Calu3 (cell line): ENCODE measurements at places on chromosomes 1 and 21.
A peak's percentile ranks its signal among the peaks of the same experiment; 100 is the strongest.

DNA sequence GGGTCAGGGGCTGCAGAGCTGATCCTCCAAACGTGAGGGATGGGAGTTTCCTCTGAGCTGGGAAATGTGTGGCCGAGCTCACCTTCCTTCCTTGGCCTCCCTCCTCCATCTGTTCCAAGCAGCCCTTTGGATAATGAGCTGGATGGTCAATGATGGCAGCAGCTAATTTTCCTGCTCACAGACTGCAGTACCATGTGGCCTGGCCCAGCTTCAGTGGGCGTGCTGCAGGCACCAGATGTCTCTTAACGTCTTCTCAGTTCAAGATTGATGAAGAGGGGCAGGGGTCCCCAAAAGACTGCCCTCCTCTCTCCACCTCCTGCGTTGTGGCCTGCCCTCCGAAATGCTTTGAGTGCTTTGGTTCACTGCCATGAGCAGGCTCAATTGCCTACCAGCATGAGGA lies 86.0 kb downstream of the UBIAD1 start:
- no peaks in the 10 kb centered on the region for H3K36me3 ChIP-seq
- no peak overlapping the region for H3K4me3 ChIP-seq
- DNase-seq, result no peak
- H3K27ac ChIP-seq, result no peak overlapping the region
- peaks cover 8% of the 10 kb centered on the region for H3K4me1 ChIP-seq

GRCh38 chr1:112710159-112710558 lies 3.2 kb upstream of the RHOC start:
- H3K27me3 ChIP-seq, result no peaks in the 10 kb centered on the region
- no peak overlapping the region for H3K4me3 ChIP-seq
- no peak overlapping the region for H3K27ac ChIP-seq
- peaks cover 24% of the 10 kb centered on the region for H3K4me1 ChIP-seq
- DNase-seq, result no peak

GRCh38 chr1:20440785-20441200 lies 45.2 kb downstream of the CAMK2N1 start:
- H3K36me3 ChIP-seq, result no peaks in the 10 kb centered on the region
- peak; percentile 64 for DNase-seq
- H3K4me3 ChIP-seq, result no peak overlapping the region
- no peak overlapping the region for H3K27ac ChIP-seq

DNA sequence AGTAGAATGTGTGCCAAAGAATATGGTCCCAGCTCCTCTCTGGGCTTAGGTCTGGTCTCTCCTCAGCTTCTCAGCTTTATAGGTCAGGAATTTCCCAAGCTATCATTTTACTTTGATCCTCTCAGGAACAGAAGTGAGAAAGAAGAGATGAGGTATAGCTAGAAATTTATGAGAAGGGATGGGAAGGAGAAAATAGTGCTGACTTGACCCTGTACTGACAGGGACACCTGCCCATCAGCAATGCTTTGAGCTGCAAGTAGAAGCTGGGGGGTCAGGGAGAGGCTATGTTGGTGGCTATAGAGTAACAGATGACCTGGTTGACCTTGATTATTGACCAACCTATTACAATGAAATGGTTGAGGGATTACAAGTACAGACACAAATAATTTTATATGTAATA lies 75.0 kb downstream of the XCL2 start:
- no peak for DNase-seq
- no peaks in the 10 kb centered on the region for H3K27me3 ChIP-seq
- peaks cover 69% of the 10 kb centered on the region for H3K4me1 ChIP-seq
- H3K4me3 ChIP-seq, result no peak overlapping the region
- no peaks in the 10 kb centered on the region for H3K36me3 ChIP-seq

- H3K4me3 ChIP-seq, result peak overlapping the region; percentile 60
- peaks cover 42% of the 10 kb centered on the region for H3K36me3 ChIP-seq
- H3K27me3 ChIP-seq, result no peaks in the 10 kb centered on the region
- peak; percentile 69 for DNase-seq
- H3K4me1 ChIP-seq, result peaks cover 49% of the 10 kb centered on the region
Observed at GRCh38 chr1:172588296-172589291, 55.6 kb downstream of the SUCO start.

DNA sequence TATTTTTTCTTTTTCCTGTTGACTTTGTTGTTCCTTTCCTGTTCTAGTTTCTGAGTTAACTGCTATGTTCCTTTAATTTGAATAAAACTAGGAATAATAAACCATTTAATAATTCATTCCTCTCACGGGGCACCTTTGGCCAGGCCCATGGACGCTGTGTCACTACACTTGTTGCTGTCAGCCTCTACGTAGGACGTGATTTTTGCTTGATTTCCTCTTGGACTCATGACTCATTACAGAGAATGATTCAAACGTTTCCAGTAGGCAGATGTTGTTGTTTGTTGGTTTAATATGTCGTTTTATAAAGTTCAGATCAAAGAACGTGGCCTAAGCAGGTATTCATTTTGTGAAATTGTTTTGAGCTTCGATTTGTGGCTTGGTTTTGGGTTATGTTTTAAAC lies 9.1 kb upstream of the SLC19A1 start:
- peaks cover 16% of the 10 kb centered on the region for H3K27me3 ChIP-seq
- peaks cover 10% of the 10 kb centered on the region for H3K4me1 ChIP-seq
- peaks cover 5% of the 10 kb centered on the region for H3K36me3 ChIP-seq

GRCh38 chr1:12640237-12640957 lies 3.5 kb upstream of the AADACL4 start:
- DNase-seq, result no peak
- H3K36me3 ChIP-seq, result no peaks in the 10 kb centered on the region
- H3K4me3 ChIP-seq, result no peak overlapping the region
- H3K27me3 ChIP-seq, result peaks cover 14% of the 10 kb centered on the region
- no peaks in the 10 kb centered on the region for H3K4me1 ChIP-seq

DNA sequence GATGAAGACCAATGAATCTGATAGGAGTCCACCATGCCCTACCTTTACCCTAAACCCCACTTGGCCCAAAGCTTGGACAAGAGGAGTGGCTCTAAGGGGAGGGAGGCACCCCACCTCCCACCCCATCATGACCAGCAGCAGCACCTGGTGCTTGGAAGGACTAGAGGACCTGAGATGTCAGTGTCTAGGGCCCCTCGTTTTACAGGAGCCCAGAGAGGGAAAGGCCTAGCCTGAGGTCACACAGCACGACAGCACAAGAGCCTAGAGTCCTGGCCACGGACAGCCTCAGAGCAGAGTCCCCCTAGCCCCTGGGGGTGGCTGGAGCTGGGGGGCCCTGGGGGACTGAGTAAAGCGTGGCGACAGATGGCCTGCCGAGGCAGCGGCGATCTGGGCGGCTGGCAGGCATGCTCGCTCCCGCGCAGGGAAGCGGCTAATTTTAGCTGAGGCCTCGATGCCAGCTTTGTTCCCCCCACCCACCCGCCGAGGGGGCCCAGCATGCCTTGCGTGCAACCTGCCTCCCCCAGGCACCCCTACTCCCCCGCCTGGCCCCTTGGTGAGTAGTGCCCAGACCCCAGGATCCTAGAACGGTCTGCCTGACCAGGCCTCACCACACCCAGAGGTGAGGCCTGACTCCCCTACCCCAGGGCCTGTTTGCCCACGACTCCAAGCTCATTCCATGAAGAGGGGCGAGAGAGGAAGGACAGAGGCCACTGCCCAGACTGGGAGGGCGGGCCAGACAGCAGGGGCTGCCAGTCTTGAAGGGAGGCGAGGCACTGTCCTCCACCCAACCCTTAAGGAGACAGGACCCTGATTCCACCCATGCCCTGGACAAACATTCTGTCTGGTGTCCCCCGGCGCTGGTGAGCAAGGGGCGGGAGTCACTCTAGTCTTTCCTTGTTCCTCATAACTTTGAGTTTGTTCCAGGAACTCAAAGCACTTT lies 39.0 kb downstream of the AHDC1 start:
- H3K27me3 ChIP-seq, result no peaks in the 10 kb centered on the region
- H3K36me3 ChIP-seq, result peaks cover 9% of the 10 kb centered on the region

GRCh38 chr1:154191990-154192461 lies at the start of gene TPM3:
Gene TPM3, minus strand, starts transcription at chr1:154192100. Its CDS starts 82 bp downstream, at chr1:154192018.
- H3K4me1 ChIP-seq, result peaks cover 4% of the 10 kb centered on the region
- DNase-seq, result no peak
- H3K27me3 ChIP-seq, result peaks cover 55% of the 10 kb centered on the region
- H3K36me3 ChIP-seq, result no peaks in the 10 kb centered on the region
- no peak within 1 kb of the TSS for H3K4me3 ChIP-seq
- no peak within 1 kb of the TSS for H3K27ac ChIP-seq

GRCh38 chr1:33736496-33736895 lies 127.4 kb upstream of the HMGB4 start:
- H3K27me3 ChIP-seq, result peaks cover 31% of the 10 kb centered on the region
- no peak for DNase-seq
- H3K4me1 ChIP-seq, result no peaks in the 10 kb centered on the region
- no peak overlapping the region for H3K27ac ChIP-seq

GRCh38 chr1:63148825-63149645 lies 173.3 kb upstream of the FOXD3 start:
- H3K4me3 ChIP-seq, result no peak overlapping the region
- H3K4me1 ChIP-seq, result no peaks in the 10 kb centered on the region
- DNase-seq, result peak; percentile 63
- H3K27me3 ChIP-seq, result peaks cover 52% of the 10 kb centered on the region

GRCh38 chr1:241308011-241308410 lies 49.0 kb downstream of the RGS7 start:
- no peaks in the 10 kb centered on the region for H3K27me3 ChIP-seq
- no peak for DNase-seq
- no peaks in the 10 kb centered on the region for H3K36me3 ChIP-seq
- H3K27ac ChIP-seq, result no peak overlapping the region

DNA sequence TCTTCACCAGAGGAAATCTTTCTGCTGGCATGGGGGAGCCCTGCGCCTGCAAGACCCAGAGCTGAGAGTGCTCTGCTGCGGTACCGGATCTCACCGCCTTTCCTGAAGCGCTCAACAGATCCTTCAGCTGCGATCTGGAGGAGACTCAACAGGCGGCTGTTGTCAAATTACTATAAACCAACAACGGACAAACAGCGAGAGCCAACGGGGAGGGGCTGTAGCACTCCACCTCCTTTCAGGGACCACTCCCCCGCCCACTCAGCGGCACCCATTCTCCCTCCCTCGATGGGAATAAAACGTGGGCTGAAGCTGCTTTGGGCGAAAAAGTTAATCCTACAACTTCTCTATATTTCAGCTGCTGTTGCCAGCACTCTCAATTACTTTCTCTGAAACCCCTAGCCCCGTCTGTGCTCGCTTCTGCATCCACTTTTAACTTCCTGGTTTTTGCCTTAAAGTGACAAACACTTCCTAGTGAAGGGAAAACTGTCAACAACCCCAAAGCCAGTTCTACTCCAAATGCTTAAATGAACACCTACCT lies at the start of gene FMO5:
TSS of gene FMO5 (minus strand) at position 147 of the 538 bp plus-strand sequence. CDS start 310 bp downstream, outside the sequence.
- peaks cover 13% of the 10 kb centered on the region for H3K36me3 ChIP-seq
- peaks cover 14% of the 10 kb centered on the region for H3K27me3 ChIP-seq
- peak within 1 kb of the TSS; percentile 91 for H3K4me3 ChIP-seq

GRCh38 chr1:26177182-26177684 lies at the start of gene CNKSR1:
Gene CNKSR1, plus strand, starts transcription at chr1:26177491. Its CDS starts 57 bp downstream, at chr1:26177548.
- H3K36me3 ChIP-seq, result peaks cover 19% of the 10 kb centered on the region
- peak within 1 kb of the TSS; percentile 78 for H3K27ac ChIP-seq
- peak; percentile 89 for DNase-seq
- peaks cover 11% of the 10 kb centered on the region for H3K4me1 ChIP-seq
- peak within 1 kb of the TSS; percentile 76 for H3K4me3 ChIP-seq

DNA sequence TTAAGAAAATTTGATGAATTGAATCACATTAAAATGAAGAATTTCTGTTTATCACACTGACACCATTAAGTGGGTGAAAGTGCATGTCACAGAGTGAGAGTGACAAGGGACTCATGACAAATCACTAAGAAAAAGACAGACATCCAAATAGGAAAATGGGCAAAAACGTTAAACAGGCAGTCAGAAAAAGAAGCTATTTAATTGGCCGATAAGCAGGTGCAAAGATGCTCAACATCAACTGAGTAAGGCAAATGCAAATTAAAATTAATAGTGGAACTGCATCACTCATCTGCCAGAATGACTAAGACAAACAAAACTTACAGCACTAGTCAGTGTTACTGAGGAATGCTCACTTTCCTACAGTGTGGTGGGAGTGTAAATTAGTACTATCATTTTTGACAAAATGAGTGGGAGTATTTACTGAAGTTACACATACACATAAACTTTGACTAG lies 39.2 kb upstream of the RUNX1 start:
- H3K27me3 ChIP-seq, result no peaks in the 10 kb centered on the region
- DNase-seq, result no peak
- no peak overlapping the region for H3K27ac ChIP-seq
- H3K4me3 ChIP-seq, result no peak overlapping the region
- H3K36me3 ChIP-seq, result no peaks in the 10 kb centered on the region

DNA sequence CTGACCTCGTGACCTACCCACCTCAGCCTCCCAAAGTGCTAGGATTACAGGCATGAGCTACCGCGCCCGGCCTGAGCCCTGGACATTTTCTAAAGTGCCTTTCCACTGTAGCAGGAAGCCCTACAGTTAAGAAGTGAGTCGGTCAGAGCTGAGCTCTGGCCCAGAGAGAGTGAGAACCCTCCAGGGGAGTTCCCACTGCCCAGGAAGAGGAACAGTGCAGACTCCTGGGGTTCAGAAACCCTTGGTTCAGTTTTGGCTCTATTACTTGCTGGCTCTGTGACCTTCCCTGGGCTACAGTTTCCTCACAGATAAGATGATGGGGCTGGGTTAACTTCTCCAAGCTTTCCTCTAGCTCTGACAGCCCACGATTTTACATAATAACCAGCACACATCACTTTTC lies 20.9 kb downstream of the SLC9A1 start:
- H3K4me1 ChIP-seq, result peaks cover 10% of the 10 kb centered on the region
- no peak overlapping the region for H3K27ac ChIP-seq
- no peaks in the 10 kb centered on the region for H3K27me3 ChIP-seq
- H3K36me3 ChIP-seq, result no peaks in the 10 kb centered on the region
- H3K4me3 ChIP-seq, result no peak overlapping the region

GRCh38 chr1:85473390-85473789 lies 8.4 kb upstream of the DDAH1 start:
- H3K27me3 ChIP-seq, result no peaks in the 10 kb centered on the region
- no peak overlapping the region for H3K4me3 ChIP-seq
- no peak overlapping the region for H3K27ac ChIP-seq

DNA sequence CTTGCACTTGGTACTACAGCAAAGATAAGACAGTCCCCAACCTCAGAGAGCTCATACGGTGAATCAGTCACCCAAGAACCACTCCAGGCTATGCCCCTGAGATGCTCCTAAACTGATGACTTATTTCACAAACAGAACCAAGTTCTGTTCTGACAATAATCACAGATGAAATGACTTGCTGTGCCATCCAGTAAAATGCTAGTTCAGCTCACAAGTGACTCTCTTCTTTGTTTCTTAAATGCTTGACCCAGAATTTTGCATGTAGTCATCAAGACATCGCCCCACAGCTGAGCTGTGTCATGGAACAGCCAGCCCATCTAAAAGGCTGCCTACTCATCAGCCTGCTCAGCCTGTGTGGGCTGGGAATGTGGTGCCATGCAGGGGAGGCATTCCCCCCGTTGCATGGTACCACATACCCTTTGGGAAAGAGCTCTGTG lies 6.1 kb upstream of the SLC19A2 start:
- H3K4me3 ChIP-seq, result no peak overlapping the region
- peaks cover 14% of the 10 kb centered on the region for H3K36me3 ChIP-seq
- no peaks in the 10 kb centered on the region for H3K27me3 ChIP-seq
